ENCODE measurements at places on chromosomes 3 and 15.

- DNase-seq: no peak
Measured at GRCh38 chr15:33795070-33795469, 173.2 kb upstream of the CHRM5 start.

GRCh38 chr15:37055481-37055880 is 44.9 kb downstream of the MEIS2 start:
- DNase-seq: no peak

- DNase-seq: no peak
Measured at GRCh38 chr3:25582242-25582641, 82.5 kb downstream of the TOP2B start.

GRCh38 chr3:52399593-52399992 is 45.3 kb downstream of the SEMA3G start:
- no peak for DNase-seq

DNA sequence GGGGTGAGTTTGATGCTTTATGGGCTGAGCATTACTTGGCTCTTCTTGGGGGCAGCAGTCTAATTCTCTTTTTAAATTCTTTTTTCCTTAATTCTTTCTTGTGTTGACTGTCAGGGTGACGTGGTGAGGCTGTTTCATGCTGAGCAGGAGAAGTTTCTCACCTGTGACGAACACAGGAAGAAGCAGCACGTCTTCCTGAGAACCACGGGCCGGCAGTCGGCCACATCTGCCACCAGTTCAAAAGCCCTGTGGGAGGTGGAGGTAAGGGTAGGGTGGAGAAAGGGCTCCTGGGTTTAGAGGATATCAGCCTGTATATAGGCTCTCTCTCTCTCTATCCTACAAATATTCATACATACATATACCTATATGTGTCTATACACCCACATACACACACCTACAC is 152.3 kb downstream of the ITPR1 start:
- DNase-seq: no peak

GRCh38 chr3:9081184-9081818 is 118.0 kb upstream of the RAD18 start:
- DNase-seq: no peak

GRCh38 chr15:60469893-60470641 is 8.9 kb downstream of the ICE2 start:
- DNase-seq: no peak

- DNase-seq: no peak
Measured at GRCh38 chr15:90016721-90017120, 15.6 kb downstream of the ZNF710 start.

- DNase-seq: no peak
Measured at GRCh38 chr3:120664926-120665325, 17.1 kb downstream of the HGD start.

GRCh38 chr3:65607101-65607500 is 431.6 kb downstream of the MAGI1 start:
- no peak for DNase-seq

- DNase-seq: peak; percentile 51
Measured at GRCh38 chr3:64030741-64031140, 7.4 kb upstream of the PSMD6 start.

- no peak for DNase-seq
Measured at GRCh38 chr3:161316006-161316689, 55.2 kb downstream of the SPTSSB start.
